Fibroblast of the conjunctiva (primary cell): ENCODE measurements at places on chromosomes 1 and 21.

DNA sequence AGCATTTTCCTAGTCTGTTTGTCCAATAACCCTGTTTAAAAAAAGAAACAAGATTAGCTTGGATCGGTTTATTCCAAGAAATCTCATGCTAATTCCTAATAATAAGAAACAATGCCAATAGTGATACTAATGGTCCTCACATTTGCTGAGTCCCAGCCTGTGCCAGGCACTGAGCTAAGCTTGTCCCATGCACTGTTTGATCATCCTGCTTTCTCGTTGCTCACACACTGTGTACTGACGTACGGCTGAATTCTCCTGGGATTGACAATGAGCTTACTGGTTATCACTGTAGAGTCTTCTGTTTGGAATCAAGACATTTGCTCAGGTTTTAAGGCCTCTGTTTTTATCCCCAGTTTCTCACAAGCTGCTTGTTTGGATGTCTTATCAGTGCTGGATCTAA, 71.1 kb downstream of the CACNA1E start:
- DNase-seq, result no peak

DNA sequence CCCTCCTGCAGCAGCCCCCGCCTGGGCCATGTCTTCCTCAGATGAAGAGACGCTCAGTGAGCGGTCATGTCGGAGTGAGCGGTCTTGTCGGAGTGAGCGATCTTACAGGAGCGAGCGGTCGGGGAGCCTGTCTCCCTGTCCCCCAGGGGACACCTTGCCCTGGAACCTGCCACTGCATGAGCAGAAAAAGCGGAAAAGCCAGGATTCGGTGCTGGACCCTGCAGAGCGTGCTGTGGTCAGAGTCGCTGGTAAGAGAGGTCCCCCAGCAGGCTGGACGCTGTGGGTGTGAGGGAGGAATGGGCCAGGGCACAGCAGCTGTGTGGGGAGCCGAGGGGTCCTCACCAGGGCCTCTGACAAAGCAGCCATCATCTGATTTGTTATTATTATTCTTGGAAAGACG, 58.0 kb downstream of the NDUFS5 start:
- DNase-seq, result no peak

GRCh38 chr21:16154321-16154720, 424.5 kb downstream of the USP25 start:
- DNase-seq, result no peak

GRCh38 chr1:158809256-158809655, 21.9 kb upstream of the MNDA start:
- DNase-seq, result no peak

GRCh38 chr1:236451796-236452373, 57.8 kb downstream of the EDARADD start:
- DNase-seq, result no peak
